ENCODE measurements at places on chromosomes 11 and 22.

- DNase-seq = peak; percentile 61
Observed at GRCh38 chr11:10233581-10233980, 60.4 kb downstream of the SBF2 start.

DNA sequence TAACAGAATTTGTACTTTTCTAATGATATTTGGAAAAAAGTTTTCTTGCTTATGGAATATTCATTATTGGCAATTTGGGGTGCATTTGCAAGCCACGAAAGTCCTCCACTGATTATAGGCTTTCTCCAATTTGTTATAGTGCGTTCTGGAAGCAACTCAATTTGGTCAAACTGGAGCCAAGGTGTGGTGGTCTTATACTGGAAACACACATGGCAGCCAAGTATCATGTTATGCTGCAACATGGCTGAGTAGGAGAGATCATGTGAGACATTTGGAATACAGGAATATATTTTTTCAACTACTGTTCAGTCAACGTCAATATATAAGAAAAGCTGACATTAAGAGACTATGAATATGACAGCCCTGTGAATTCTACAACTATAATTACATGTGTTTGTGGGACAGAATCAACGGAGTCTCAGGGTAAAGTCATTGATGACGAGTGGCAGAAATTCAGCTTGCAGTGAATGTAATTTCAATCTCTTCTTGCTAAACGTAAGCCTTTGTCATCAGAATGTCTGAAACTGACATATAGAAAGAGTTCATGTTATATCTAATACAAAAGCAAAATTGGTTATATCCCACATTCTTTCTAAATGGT lies 83.8 kb upstream of the FIBIN start:
- DNase-seq = no peak

DNA sequence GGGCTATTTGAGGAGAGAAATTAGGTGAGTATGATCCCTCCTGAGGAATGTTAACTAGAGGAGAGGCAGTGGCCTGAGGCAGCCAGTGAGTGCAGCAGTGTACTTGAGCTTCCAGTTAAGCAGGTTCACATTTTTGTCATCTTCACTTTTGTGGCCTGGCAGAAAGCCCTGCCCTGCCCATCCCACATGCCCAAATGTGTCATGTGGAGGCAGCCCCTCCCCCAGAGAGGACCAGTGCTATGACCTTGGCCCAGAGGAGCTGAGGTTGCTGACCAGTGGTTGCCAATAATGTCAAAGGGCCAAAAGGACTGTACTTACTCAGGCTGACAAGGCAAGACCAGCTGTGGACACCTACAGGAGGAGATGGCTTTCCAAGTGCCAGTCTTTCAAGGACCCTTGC lies 17.6 kb upstream of the GRK2 start:
- DNase-seq = no peak

- no peak for DNase-seq
Observed at GRCh38 chr22:37806409-37807333, 1.1 kb upstream of the GCAT start.

- peak; percentile 41 for DNase-seq
Observed at GRCh38 chr11:110077831-110078325, 15.3 kb upstream of the ZC3H12C start.

DNA sequence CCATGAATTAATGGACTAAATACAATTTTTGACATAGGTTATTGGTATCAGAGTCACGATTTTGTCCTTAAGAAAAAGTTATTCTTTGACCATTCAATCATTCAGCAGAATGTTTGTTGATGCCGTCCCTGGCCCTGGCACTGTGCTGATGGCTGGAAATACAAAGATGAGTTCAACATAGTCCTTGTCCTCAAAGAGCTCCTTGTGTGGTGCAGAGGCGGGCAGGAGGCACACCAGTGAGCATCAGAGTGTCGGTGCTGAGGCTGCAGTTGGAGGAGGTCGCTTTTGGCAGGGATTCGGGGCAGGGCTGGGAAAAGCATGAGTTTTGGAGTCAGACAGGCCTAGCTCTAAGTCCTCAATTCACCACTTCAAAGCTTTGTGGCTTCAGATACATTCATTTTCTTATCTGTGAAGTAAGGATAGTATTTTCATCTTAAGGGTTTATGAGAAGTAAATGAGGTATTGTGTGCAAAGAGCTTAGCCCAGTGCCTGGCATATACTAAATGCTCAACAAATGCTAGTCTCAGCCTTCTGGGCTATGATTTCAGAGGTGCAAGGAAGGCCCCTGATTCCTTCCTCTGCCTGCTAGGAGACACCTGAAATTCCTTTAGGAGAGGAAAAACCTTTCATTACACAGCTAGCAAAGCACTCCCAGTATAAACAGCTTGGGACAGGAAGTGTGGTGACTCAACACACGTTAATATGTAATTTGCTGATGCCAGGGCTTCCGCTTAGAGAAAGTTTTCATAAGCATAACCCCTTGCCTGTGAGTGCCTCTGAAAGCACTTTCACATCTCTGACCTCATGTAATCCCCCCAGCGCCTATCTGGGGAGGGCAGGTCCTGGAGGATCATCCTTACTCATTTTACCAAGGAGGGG lies 113.8 kb downstream of the NECTIN1 start:
- peak; percentile 78 for DNase-seq

GRCh38 chr22:43883012-43883661 lies 8.7 kb downstream of the PNPLA5 start:
- DNase-seq = peak; percentile 72

DNA sequence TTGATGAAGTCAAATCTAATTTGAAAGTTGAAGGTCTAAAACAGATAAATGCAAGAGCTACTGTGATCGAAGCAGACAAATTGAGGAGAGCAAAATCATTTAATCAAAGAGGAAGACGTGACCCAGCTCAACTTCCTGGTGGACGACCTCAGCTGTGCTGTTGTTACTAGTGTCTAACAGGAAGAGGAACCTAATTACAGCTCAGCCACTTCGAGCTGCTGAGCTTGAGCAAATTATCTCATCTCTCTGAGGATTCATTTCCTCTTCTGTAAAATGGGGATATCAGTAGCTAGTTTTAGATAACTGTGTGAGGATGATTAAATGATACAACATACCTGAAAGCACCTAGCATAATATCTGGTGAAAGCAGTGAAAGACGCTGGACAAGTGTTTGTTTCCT lies 48.6 kb upstream of the OLFML1 start:
- DNase-seq = no peak

DNA sequence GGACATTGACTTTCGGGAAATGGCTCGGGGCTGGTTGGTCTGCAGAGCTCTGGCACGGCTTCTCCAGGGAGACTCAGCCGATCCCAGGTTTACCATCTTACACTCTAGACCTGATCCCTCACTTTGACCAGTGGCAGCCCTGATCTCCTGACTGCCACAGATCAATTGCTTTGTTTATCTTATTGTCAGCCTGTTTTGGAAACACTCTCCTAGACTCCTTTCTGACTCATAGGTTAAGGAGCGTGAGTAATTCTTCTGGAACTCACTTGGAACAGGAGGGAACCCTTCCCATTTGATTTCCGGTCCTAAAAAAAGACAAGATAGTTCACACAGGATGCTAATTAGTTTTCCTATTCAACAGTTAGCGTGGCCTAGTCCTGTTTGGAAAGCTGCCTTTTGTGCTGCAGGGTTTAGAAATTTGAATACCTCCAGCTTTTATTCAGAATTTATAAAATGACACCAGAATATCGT lies 16.0 kb upstream of the BMAL1 start:
- DNase-seq = peak; percentile 72

DNA sequence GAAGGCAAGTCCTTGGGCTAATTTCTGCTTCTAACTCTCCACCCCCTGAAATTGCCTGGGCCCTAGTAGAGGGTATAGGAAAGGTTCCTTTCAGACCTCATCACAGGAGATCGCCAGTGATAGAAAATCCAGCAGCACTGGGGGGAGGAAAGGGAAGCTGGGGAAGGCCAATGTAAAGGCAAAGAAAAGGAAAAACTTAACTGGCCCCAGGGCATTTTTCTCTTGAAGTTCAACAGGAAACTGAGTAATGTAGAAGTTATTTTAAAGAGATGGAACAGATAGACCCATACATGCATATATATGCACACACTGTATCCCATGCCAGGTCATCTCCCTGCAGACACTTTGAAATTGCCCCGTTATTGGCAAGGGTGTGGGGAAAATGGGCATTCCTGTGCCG lies 134.0 kb downstream of the TRIM44 start:
- peak; percentile 49 for DNase-seq

DNA sequence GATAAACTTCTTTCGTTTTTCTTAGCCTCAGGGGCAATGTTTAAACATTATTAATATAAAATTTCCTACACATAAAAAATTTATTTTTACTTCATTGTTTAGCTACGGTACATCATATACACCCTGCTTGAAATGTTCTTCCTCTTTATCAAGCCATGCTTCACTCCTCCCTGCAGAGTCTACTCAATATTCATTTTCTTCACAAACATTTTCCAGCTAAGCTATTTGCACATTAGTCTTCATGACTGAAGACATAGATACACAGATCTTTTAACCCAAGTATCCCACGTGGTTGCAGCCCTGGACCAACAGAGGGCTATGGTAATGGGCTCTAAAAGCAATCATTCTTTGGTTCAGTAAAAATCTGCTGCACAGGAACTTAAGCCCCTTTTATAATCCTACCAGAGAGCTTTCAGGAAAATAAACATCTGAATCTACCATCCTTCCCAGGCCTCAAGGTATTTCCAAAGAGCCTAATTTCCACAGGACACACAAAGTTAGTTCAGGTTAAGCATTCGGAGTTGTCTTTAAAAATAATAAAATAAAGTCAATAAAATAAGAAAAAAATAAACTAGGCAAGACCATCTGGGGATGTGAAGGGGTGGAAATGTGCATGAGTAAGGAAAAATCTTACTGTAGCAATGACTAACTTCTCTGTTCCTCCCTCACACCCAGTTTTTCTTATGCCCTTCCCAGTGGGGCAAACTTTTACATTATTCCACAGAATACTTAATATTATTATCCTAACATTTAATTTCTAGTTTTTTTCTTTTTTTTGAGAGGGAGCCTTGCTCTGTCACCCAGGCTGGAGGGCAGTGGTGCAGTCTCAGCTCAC lies 21.6 kb upstream of the OR6X1 start:
- DNase-seq = no peak

DNA sequence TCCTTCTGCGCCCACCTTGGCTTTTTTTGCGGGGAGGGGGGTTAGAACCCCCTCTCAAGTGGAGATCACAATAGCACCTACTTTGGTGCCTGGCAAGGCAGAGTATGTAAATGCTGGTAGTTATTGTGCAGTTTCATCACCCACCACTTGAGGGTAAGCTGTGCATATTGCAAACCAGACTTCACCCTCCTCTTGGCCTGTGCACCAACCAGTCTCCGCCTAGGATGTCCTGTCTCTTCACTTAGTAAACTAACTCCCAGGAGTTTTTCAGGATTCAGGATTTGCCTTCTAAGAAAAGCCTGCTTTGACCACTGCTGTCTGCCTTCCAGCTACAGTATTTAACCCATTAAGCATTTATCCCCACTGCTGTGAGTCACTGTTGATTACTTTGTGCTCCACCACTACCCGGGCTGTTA lies 2.0 kb upstream of the UBXN1 start:
- DNase-seq = peak; percentile 76

DNA sequence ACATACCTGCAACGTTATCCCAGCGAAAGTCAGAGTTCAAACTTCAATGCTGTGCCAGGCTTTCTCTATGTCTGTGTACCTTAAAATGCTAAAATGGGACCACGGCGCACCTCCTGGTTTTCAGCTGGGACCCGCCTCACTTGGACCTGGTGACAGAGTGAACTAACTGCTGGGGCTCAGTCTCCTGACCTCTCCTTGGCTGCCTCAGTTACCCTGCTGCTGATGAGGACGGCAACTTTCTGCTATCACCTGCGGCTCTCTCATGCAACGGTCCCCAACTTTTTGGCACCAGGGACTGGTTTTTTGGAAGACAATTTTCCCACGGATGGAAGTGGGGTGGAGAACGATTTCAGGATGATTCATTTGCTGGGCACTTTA lies 402.8 kb downstream of the BRD1 start:
- no peak for DNase-seq

DNA sequence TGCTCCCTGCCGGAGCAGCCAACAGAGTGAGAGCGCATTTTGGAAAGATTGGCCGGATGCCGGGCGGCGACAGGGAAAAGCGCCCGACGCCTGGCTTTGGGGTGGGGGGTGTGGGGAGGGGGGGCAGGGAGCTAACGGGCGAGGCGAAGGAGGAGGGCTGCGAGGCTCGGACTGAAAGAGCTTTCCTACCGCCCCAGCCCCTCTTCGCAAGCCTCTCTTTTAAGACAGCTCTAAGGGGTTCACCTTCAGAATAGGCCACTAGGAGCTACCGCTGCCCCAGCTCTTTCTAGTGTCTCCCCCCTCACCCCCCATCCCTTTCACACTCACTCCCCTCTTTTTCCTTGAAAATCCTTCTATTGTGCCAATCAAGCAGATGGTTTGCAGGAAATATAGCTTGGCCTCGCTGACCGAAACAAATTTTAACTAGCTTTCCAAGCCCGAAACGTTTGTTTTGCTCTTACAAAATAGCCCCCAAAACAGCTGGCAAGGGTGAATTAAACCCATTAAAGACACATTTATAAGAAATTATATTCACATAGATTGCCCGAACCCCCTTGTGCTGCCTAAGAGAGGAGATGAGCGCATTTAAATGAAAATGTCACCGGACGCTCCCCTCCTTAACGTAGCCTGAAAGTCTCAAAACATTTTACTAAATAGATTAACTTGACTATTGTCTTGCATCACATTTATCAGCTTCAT lies 3.7 kb upstream of the DBX1 start:
- no peak for DNase-seq

- no peak for DNase-seq
Observed at GRCh38 chr11:26742966-26743365, 21.1 kb upstream of the SLC5A12 start.

GRCh38 chr11:92830377-92831155 lies 138.9 kb upstream of the MTNR1B start:
- DNase-seq = no peak

DNA sequence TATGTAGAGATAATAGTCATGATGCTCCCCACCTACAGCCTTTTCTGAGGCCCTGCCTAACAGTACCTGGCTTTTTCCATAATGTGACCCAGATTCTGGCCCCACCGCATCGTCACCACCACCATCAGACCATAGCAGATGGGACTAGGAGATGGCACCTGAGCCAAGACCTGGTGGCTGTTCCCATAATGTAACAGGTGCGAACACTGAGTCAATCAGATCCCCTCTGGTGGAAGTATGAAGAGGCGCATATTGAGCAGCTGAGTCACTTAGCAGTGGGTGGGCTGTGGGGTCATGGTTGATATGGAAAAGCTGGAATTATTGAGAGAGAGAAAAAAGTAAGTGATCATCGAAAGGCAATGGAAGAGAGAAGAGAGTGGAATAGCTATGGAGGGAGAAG lies 578.0 kb upstream of the CADM1 start:
- DNase-seq = no peak

DNA sequence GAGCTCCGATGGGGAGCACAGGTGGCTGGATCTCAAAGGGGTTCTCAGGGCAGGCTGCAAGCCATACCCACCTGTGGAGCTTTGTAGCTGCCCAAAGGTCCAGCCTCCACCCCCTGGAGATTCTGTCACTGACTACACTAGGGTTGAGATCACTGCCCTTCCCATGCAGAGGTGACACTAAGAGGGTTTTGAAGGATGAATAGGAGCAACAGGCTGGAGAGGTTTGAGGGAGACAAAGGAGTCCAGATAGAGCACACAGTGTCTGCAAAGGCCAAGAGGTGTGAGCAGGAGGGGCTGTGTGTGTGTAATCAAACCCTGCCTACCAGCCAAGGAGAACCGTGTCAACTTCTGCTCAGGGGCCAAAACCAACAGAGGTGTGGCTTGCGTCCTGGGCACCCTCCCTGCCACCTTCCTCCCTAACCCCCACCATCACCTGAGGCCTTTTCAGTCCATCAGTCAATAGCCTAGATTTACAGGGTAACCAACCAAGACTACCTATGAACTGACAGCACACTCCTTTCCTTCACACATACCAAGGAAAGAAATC lies 43.0 kb upstream of the WNT11 start:
- DNase-seq = no peak

Data from HTR-8/SVneo (cell line).